Renal cortex interstitium (tissue), 15 donors: ENCODE measurements at places on chromosomes 1 and 21. TPM values are rescaled to one million over a fixed set of nuclear protein-coding genes. Genes with fewer than 3 reads are reported as not detected.

LHX4 gene
- polyA plus RNA-seq = 2.1 TPM

DNA sequence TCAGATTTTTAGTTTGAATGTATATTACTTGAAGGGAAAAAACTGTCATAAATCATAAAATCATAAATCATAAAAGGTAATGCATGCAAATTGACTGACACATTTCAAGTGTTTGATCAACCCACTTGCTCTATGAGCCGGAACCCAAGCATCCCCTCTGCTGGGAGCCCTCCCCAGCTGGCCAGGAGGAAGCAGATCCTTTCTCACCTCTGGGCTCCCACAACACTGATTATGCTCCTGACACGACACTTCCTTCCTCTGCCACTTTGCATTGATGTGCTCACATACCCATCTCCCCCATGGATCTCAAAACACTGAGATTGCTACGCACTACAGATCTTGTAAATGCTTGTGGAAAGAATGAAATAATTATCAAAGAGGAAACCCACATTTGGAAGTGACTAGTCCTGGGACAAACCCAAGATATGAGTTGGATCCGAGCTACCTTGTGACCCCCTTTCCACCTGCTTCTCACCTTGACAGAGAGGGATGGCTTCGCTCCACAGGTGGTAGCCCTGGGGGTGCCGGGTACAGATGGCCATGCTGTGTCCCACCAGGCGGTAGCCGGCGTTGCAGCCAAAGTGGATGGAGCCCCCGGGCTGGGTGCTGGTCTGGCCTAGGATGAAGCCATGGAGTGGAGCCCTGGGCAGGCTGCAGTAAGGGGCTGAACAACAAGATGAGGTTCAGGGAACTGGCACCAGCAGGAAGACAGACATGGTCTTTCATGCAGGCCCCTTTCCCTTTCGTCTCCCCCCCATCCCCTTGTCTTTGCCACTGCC is 104.6 kb downstream of the ZSCAN20 start:
- no peak for DNase-seq

GRCh38 chr1:211643324-211644212 is 31.9 kb downstream of the NEK2 start:
- peak; percentile 75 for DNase-seq

DNA sequence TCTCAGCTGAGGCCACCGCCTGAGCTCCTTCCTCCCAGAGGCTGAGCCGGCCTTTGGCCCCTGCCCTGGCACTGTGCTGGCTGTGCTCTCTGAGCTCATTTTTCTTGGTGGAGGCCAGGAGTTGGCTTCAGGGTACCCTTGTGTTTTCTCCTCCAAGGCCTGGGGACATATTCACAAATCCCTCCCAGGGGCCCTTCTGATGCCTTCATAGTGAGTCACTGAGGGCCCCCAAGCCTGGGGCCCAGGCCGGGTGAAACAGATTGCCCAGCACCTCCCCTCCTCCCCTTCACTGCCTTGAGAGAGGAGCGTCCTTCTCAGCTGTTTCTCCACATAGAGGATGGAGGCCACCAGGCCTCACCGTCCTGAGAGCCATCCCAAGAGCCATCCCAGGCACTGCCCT is 105.8 kb downstream of the SIK1 start:
- DNase-seq = no peak

- no peak for DNase-seq
Measured at GRCh38 chr21:36456729-36457414, 23.1 kb downstream of the CLDN14 start.

LAMB3 gene
- polyA plus RNA-seq = 0.69 TPM

- no peak for DNase-seq
Measured at GRCh38 chr1:203171341-203172183, 4.1 kb downstream of the MYBPH start.

FAM72C gene
- polyA plus RNA-seq = 2.9 TPM

LCE1C gene
- not detected for polyA plus RNA-seq

DNA sequence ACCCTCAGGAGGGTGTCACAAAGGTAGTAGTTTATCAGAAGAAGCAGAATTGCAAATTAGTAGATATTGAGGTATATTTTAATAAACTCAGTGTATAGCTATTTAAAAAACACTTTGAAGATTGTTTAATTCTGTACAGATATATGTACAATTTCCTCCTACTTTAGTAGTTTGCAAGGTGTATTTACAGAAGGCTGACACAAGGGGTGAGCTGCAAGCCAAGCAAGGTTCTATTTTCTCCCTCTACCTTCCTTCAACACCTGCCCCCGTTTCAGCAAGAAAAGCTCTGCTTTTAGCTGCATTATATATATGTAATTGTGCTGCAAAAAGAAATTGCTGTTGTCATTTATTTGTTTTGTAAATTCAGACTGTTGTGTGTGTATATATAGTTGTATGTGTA is 674.2 kb upstream of the PKN2 start:
- DNase-seq = no peak

DNA sequence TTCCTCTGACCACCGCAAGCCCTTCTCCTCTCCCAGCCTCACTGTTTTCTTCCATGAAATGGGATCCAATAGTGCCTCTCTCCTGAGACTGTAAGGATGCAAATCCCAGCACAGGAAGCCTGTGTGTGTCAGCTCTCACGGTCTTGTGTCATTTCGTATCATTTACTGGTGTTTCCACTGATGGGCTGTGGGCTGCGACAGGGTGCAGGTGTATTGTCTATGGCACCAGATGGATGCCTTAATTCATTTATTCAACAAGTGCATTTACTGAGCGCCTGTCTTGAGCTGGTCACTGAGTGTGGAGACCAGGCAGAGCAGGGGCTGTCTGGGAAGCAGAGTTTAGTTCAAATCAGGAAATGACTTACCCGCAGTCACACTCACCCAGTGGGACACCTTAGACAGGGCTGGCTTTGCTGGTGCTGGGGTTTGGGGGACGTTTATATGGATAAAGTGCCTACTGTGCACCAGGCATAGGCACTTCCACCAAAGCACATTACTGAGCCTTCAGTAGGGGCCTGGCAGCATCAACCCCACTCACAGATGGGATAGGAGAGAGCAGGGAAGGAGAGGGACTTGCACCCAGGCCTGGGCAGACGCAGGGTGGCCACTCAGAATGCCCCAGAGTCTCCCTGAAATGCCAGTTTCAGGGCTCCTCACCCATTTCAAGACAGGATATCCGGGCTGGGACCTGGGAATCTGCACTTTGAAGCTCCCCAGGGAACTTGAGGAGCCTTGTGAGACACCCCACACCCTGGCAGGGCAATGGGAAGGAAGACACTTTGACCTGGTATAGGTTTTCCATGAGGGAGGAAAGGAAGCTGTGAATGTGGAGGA is 398.9 kb downstream of the MATN1 start:
- no peak for DNase-seq

DNA sequence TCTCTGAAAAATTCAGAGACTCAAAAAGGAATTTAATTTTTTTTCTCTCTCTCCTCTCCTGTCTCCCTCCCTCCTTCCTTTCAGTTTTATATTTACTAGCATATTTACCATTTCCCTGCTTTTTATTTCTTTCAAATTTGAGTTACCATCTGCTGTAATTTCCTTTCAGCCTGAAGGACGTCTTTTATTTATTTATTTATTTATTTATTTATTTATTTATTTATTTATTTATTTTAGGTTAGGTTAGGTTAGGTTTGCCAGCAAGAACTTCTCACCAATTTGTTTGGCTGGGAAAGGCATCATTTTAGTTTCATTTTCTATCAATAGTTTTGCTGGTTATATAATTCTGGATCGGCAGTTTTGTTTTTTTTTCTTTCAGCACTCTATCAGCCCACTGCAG is 231.7 kb upstream of the ZRANB2 start:
- DNase-seq = no peak

DNA sequence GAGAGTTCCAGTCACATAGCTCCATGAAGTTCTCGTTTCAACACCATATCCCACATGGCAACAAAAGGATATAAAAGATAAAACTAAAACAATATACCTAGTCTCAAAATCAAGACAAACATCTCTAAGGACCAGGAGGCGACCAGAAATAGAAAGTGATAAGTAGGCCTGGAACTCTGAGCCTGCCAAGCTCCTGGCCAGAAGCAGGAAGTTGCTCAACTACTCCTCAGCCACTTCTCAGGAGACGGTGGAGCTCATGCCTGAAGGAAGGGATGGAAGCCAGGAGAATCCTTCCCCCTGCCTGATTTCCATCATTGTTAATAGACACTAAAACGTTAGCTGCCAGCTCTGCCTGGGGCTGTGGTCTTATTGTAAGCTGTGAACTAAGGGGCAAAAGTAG is 94.7 kb downstream of the DISP1 start:
- no peak for DNase-seq

DNA sequence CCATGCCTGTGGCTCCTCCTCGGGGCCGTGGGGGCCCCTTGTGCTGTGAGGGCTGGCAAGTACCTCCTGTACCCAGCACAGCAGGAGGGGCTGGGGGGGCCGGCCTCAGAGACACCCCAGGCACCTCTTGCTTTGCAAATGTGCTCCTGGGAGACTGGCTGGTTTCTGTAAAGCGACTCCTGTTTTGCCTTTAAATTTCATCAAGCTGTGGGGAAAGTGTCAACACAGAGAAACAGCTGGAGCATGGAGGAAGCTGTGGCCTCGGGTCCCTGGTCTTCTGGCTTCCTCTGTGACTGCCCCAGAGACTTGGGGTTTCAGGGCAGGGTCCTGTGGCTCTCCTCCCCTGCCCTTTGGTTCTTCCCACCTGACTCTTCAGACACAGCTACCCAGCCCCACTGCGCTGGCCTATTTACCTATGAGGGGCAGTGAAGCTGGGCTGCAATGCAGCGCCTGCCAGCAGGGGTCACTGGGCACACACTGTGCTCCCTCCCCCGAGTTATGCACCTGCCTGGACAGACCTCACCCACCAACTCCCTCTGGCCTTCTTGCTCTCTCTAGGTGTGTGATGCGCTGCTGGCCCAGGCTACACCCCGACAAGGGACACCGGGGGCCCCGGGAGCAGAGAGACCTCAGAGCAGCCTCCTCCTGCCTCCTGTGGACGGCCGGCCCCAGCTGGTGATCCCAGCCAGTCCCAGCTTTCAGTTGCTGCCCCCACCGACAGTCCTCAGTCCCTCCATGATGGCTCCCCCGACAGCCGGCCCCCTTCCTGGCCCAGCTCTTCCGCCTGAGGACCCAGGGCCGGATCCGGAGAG is 17.6 kb upstream of the PEX10 start:
- DNase-seq = no peak

DNA sequence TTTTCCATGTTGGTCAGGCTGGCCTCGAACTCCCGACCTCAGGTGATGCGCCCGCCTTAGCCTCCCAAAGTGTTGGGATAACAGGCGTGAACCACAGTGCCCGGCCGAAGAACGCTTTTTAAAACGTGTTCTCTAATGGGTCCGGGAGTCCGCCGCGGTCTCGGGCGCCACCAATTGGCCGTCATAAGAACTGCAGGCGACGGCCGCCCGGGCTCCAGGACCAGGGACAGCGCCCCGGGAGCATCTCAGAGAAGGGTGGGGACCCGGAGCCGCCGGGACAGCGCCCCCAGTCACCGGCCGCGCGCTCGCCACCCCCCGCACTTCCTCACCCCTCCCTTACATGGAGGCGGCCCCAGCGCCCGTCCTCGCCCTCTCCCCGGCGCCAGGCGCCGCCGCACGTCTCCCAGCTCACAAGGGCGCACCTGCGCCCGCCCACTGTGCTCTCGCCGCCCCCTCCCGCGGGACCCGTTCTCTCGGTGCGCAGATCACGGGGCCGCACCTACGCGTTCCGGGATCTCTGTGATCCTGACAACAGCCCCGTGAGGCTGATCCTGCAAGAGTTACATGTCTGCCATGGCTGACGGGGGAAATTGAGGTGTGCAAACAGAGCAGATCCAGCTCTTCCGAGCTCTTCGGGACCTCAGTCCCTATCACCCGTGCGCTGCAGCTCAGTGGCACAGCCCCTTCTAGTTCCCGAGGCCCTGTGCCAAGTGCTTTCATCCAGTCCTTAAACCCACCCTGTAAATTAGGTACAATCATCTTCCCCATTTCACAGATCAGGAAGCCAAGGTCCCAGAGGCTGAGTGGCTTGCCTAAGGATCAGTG is 9.8 kb downstream of the RAP1GAP start:
- peak; percentile 71 for DNase-seq

DNA sequence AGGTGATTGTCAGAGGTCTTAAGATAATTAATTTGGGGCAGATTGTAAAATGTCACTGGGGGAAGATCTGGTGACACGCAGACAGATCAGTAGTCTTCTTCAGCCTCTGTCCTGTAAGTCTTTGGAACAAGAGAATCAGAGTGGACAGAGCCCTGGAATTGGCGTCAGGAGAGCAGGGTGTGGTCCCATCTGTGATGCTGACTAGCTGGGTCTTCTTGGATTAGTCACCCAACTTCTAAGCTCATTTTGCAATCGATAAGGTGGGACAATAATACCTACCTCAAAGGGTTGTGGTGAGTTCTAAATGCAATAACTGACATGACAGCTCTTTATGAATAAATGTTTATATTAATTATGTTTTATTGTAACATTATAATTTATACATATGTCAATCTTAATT is 4.8 kb downstream of the FASLG start:
- no peak for DNase-seq

- no peak for DNase-seq
Measured at GRCh38 chr1:214367841-214368240, 86.9 kb downstream of the SMYD2 start.

CFAP45 gene
- 3.1 TPM for polyA plus RNA-seq

DNA sequence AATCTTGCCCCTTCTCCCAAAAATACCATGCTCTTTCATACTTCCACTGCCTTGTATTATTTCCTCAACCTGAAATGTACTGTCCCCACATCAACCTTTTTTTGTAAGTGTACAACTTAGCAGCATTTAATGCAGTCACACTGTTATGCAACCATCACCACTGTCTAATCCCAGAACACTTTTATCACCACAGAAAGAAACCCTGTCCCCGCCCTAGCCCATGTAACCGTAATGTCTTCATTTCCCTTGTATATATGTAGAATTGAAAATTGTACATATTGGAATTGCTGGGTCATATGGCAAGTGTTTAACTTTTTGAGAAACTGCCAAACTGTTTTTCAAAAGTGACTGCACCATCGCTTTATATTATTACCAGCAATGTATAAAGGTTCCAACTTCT is 37.4 kb downstream of the PTP4A2 start:
- DNase-seq = no peak

- no peak for DNase-seq
Measured at GRCh38 chr21:40067751-40068150, 200.5 kb downstream of the PCP4 start.

DNA sequence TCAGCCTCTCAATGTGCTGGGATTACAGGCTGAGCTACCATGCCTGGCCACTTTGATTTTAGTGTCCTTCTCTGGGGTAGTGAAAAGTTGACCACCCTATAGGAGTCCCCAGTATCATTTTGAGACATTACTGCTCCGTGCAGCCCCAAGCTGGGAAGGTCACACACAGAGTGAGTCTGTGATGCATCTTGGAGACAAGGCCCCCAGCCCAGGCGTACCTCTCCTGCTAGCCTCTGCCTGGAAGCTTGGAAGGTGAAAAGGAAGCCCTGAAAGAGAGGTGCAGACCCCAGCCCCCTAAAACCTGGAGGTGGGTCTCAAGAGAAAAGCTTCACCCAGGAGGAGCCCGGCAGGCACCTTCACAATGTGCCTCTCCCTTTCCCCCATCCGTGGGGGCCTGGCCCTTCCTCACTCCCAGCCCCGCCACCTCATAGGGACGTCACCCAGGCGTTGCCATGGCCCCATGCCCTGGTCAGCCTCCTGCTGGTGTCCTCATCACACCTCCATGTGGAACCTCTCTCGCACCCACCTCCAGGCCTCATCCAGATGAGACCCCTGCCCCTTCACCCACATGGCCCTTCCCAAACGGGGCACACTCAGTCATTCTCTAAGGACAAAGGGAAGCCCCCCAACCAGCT is 5.6 kb upstream of the ARF1 start:
- DNase-seq = no peak

- no peak for DNase-seq
Measured at GRCh38 chr1:228354390-228355320, 52.0 kb downstream of the TRIM11 start.

THRAP3 gene
- 147 TPM for polyA plus RNA-seq
